AML-193 (cell line): ENCODE measurements at places on chromosomes 6 and 20.

DNA sequence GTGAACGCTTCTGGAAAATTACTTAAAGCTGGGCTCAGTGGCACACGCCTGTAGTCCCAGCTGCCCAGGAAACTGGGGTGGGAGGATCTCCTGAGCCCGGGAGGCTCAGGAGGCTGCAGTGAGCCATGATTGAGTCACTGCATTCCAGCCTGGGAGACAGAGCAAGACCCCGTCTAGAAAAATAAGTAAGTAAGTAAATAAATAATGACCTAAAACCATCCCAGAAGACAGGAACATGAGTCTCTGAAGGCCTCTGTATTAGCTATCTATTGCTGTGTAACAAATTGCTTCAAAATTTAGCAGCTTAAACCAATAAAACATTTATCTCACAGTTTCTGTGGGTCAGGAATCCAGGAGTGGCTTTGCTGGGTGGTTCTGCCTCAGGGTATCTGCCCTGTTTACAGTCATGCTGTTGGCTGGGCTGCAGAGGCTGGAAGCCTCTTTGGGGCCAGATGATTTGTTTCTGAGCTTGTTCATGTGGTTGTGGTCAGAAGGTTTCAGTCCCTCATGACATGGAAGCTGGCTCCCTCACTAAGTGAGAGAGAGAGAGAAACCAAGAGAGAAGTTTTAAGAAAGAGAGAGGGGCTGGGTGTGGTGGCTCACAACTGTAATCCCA is 48.4 kb upstream of the NCOA3 start:
- DNase-seq: no peak

- no peak for DNase-seq
Measured at GRCh38 chr6:20605581-20605980, 71.3 kb downstream of the CDKAL1 start.

DNA sequence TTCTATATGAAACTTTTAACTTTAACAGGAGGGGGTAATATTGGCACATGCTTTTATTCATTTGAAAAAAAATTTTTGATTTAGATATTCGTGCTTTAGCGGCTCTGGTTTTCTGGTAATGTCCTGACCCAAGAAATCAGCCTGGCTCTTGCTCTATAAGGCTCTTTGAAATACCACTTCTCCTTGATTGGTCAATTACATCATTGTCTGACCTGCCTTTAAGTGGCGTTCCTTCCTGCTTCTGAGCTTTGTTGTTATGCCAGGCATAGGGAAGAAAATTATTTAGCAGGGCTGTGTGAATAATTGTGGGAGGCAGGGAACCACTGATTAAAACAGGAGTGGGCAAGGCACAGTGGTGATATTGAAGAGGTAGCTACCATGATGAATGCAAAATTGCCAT is 3.9 kb downstream of the RNF144B start:
- DNase-seq: no peak

DNA sequence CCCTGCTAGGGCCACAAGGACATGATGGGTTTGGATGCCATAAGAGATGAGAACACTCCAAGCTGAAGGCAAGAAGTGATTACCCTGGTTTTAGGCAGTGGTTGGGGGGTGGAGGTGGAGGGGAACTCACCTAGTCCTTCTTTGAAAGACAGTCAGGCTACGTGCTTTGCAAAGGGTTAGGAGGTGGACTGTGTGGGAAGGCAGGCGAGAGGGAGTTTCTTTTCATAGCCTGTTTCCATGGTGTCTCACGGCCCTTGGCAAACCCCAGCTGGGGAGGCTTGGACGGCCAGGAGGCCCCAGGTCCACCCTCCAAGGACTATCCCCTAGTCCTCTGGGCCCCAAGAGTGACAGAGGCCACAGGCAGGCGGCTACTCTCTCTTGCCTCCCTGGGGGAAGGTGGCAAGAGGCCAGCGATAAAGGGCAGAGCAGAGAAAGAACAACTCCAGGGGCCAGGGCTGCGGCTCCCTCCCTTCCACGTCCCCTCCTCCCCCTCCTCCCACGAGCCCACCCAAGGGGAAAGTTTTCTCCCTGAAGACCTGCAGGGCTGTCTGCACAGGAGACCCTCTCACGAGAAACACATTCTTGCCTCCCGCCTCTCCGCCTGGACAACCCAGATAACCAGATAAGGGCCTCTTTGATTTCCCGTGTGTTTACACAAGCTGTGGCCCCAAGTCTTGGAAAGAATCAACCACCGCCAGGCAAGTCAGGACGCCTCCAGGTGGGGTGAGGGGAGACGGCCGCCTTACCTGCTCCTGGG is 74.4 kb downstream of the NOL4L start:
- DNase-seq: no peak

- DNase-seq: no peak
Measured at GRCh38 chr6:17022604-17023003, 79.2 kb upstream of the STMND1 start.

DNA sequence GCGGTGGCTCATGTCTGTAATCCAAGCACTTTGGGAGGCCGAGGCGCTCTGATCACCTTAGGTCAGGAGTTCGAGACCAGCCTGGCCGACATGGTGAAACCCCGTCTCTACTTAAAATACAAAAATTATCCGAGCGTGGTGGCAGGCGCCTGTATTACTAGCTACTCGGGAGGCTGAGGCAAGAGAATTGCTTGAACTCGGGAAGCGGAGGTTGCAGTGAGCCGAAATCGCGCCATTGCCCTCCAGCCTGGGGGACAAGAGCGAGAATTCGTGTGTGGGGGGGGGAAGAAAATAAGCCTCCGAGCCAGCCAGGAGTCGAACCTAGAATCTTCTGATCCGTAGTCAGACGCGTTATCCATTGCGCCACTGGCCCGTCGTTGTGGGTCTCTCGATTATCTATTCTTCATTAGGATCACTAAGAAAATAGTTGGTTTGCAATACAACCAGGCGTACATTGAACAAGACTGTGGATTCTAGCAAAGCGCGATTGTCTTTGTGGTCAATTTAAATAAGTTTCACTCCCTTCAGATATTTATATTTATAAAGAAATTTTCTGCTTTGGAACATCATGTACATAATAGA is 33.9 kb upstream of the PRSS16 start:
- DNase-seq: no peak

DNA sequence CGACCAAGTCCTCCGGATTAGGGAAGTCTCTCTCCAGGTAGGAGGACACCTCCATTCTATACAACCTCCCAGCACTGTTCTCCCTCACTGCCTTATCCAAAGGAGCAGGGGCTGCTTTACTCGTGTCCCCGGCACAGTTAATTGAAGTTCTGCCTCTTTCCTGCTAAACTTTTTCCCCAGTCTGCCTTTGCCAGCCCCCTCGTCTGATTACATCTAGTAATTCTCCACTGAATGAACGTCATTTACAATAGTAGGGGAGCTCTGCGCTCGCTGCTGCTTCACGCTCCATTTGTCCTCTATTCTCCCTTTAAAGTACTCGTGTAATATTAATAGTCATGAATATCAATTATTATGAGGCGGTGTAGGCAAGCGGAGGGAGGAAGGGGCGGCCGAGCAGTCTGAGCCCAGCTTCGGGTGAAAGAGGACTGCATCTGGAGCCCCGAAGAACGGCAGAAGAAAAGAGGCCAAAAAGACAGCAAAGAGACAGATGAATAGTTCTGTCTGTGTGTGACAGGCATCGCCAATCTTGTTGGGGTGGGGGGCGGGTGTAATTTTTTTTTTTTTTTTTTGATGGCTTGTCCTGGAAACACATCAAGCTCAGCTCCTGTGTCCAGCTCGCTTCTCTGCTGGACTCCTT is 2.9 kb downstream of the TFAP2B start:
- DNase-seq: no peak

DNA sequence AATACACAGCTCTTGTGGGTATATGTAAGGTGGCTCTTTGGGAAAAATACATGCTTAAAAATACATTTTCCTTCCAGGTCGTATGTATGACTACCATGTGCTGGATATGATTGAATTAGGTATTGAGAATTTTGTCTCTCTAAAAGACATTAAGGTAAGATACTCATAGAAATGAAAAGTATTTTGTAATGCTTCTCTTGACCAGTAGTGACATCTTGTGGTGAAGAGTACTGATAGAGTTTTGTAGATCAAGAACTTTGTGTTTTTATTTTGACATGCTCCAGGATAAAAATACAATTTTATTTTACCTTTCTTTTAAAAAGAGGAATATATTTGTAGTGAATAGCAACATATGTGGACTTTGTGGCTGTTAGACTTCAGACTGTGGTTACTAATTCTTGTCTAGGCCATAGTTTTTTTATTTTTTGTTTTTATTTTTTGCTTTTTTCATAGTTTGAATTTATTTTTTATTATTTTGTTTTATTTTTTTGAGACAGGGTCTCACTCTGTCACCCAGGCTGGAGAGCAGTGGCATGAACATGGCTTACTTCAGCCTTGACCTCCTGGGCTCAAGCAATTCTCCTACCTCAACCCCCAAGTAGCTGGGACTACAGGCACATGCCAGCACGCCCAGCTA is 17.9 kb downstream of the RPF2 start:
- peak; percentile 76 for DNase-seq

GRCh38 chr6:43361269-43361668 is 8.2 kb downstream of the ZNF318 start:
- DNase-seq: no peak

GRCh38 chr20:33531047-33531877 is 41.4 kb downstream of the CBFA2T2 start:
- no peak for DNase-seq

DNA sequence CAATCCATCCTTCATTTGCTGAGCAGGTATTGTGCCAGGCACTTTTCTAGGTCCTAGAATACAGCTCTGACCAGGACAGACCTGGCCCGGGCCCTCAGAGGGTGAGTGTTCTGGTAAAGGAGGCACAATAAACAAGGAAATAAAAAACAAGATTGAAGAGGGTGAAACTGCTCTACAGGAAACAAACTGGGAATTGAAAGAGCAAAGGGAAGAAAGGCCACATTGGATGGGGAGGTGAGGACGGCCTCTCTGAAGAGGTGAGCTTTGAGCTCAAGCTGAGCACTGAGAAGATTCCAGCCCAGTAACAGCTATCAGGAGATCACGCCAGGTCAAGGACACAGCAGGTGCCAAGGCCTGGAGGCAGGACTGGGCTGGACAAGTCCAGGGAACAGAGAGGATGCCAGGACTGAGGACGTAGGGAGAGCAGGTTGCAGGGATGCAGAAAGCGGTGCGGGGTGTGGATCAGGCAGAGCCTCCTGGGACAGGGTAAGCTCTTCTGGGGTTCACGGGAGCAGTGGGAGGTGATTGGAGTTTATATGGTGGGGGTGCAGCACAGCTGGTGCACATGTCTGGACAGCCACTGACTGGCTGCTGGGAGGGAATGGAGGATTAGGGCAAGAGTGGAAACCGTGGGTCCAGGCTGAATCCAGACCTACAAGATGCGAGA is 433.3 kb downstream of the PREX1 start:
- no peak for DNase-seq

GRCh38 chr6:33430991-33431879 is 11.4 kb downstream of the SYNGAP1 start:
- DNase-seq: peak; percentile 46

DNA sequence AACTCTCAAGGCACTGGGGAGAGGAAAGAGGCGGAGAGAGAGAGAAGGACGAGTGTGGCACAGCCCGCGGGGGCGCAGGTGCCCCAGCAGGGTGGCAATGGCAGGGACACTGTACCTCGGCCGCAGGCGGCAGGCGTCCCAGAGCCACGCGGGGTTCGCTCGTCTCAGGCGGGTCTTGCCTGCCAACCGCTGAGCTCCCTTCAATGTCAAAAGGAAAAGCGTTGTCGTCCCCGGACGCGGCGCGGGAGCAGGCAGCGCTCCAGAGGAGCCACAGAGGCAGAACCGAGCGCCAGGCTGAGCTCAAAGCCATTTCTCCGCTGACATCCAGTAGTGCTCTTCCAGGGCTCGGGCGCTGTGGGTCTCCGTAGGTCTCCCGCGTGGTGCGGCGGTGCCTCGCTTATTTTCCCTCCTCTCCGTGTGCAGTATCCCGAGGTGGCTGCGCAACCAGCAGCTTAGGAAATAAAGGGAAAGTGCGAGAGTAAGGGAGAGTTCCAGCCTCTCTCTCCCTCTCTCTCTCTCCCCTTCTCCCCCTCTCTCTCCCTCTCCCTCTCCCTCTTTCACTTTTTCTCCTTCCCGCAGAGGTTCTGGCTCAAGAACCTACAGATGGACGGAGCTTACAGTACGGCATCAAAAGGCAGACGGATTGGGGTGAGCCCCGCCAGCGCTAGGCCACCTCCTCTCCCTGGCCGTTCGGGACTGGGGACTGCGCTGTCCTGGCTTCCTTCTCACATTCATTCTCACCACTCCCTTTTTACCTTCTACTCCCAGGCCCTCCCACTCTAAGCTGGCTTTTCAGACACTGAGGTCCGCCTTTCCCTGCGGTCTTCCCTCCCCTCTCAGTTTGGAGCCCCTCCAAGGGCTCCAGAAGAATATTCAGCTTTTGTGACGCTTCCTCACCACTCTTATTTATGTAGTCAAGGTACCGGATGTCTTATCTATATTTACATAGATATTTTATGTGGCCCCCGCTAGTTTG is at the start of gene LAMA4:
Gene LAMA4 (minus strand): TSS at position 727 of the 976 bp plus-strand sequence. CDS start 417 bp downstream, at position 310.
- DNase-seq: no peak

DNA sequence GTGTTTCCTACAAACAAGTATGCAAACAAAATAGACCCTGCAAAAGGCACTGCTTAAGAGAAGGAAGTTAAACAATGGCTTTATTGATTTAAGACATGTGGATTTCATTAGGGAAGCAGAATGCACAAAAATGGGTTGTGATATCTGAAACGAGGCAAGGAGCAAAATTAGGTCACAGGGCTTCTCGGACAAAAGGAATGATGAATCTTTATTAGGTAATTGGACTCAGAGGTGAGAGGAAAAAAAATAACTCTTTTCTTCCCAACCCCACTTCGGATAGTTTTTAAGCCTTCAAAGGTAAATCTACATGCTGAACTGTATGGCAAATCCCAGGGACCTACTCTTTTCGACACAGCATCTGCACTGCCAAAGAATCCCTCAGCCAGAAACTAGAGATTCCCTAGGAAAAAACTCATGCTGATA is 183.0 kb upstream of the TAB2 start:
- DNase-seq: no peak

DNA sequence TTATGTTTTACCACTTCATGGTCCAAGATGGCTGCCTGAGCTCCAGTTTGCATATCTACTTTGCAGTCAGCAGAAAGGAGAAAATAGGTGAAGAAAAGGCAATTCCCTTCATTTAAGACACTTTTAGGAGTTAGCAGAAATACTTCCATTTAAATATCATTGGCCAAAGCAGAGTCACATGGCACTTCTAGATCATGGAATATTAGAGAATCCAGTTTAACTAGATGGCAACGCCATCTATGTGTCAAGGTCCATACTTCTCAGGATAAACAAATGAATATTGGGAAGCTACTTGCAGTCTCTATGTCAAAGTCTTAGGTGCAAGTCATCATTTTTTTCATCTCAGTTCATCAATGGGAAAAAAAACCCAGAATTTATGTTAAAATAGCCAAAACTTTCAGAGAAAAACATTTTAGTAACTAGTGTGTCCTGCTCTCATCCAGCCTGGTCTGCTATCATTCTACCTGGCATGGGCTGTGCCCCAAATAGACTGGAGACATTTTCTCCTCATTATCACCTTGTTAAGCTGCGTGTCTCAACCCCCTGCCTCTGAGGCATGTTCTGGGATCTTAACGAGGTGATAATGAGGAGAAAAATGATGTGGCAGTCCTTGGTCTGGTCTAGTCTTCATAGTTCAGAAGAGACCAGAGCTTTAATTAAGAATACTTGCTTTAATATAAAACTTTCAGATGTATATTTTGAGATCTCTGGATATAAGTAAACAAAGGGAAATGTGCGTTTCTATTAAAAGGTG is 227.3 kb downstream of the TBX18 start:
- no peak for DNase-seq
